ENCODE measurements at places on chromosomes 3 and 15.

DNA sequence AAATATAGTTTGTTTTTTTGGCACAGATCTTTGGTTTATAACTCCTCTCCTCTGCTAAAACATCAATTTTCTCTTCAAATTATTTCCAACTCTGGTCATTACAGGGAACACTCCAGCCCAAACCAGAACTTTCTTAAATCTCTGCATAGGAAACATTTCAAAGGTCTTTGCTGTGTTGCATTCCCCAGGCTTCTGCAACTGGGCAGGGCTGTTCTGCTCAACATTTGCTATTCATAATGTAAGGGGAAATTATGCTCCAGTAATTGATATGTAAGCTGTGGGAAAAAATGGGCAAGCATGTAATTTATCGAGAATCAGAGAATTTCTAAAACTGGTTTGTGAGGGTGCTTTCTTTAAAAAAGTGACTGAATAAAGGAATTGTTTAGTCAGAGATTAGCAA, 410.4 kb downstream of the TUSC7 start:
- DNase-seq, result no peak

DNA sequence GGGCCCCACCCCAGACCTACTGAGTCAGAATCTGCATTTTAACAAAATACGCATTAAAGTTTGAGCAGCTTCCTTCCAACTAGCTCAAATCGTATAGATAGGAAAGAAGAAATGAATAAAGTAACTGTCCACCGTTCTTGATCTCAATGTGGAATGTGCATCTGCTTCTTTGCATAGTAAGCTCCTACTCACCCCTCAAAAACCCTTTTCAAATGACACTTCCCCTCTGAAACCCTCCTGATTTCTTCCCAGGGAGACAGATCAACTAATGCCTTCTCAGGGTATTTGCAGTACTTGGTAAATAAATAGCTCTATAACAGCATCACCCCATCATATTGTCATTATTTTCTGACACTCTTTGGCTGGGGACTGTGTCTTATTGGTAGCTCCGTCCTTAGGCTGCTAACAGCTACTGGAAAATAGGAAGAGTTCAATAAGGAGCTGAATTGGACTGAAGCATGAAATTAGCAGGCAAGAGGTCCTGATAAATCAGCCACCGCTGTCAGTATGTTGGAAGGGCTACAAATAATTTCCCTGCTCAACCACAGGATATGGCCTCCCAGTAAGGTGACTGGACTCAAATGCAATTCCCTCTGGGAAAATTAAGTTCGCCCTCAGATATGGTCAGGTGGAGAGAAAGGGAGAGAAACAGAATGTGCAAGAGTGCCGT, 10.2 kb downstream of the OXTR start:
- no peak for DNase-seq

- DNase-seq, result no peak
These were observed 17.4 kb upstream of the KCNMB2 start for GRCh38 chr3:178518660-178519396.

GRCh38 chr3:141006344-141006743, 44.8 kb upstream of the SPSB4 start:
- DNase-seq, result no peak

GRCh38 chr15:25345943-25346342, 92.9 kb downstream of the UBE3A start:
- peak; percentile 27 for DNase-seq

GRCh38 chr15:55588070-55588814, at the start of gene PYGO1:
Gene PYGO1, minus strand, starts transcription at chr15:55588345. Its CDS starts 462 bp downstream, at chr15:55587883.
- peak; percentile 58 for DNase-seq

GRCh38 chr3:30602946-30603345, 3.5 kb upstream of the TGFBR2 start:
- no peak for DNase-seq

DNA sequence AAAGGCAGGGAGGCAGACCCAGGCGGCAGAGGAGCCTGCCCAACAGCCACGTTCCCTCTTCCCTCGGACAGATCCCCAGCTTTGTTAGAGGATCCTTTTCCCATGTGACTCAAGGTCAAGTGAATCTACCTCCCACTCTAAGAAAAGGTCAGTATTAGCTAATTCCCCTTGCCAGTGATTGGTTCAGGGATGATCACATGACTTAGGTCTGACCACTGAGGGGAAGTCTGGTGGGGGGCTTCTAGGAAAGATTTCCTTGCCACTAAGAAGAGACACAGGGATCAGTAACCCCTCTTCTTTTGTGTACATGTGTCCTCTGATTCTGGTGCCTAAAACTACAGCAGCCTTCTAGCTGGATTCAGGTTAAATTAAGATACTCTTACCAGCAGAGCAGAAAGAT, 266.3 kb upstream of the NSMCE3 start:
- no peak for DNase-seq

- no peak for DNase-seq
These were observed 1.3 kb downstream of the RAD51 start for GRCh38 chr15:40696228-40696627.

DNA sequence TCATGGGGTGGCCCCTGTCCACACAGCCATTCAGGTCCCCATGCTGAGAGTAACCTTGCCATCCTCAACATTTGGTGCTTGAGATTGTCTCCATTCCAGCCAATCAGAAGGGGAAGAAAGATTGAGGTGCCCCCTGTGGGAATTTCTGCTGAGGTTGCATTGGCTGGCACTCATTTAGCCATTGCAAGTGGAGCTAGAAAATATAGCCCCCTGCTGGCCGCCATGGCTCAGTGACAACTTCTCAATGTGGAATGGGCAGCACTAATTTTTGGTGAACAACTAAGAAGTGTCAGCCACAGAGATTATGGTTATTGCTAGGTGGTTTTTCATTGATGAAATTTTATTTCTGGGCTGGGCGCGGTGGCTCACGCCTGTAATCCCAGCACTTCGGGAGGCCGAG, 22.0 kb downstream of the COL6A6 start:
- peak; percentile 64 for DNase-seq

DNA sequence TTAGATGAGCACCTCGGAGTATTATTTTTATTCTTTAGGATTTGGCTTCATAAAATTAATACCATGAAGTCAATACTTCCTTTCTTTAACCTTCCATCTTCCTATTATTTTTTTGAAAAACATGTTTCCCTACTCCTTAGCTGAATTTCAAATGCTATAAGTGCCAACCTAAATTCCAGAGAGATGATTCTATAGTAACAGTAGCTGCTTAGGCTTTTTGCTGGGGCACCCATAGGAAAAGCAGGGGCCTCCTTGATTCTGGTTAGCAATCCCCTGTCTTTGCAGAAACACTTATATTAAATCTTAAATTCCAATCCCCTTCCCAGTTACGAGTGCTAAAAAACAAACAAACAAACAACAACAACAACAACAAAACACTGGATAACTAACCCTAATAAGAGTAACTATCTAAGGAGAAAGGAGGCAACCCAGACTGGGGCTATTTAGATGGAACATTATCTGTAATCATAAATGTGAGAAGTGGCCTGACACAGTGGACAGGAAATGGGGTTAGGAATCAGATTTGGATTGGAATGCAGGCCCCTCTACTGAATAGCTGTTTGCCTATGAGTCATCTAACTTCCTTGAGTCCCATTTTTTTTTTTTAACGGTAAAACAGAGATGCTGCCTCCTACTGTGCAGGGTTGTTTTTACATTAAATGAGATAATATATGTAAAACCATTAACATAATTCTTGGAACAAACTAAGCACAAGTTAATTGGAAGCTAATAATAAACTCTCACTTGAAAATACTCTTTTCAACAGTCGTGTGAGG, 148.1 kb downstream of the WDR72 start:
- peak; percentile 2 for DNase-seq

GRCh38 chr3:160553827-160554226, 11.5 kb downstream of the KPNA4 start:
- no peak for DNase-seq

GRCh38 chr3:111571907-111572460, 23.2 kb downstream of the ZBED2 start:
- DNase-seq, result no peak

DNA sequence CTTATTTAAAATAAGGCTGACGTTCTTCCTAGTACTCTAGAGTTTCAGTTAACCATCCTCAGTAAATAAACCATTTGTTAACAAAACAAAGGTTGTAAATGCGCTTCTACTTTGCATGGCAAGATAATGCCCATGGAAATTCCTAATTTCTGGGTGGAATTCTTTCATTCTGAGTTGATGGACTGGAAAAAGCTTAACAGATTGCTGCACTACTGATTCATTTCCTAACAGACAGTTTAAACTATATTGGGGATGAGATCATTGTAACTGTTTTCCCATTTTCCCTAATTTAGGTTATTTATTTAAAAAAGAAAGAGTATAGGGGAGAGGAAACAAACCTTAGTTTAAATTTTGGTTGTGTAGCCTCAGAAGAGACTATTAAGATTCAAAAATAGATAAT, 342.2 kb downstream of the NLGN1 start:
- no peak for DNase-seq

DNA sequence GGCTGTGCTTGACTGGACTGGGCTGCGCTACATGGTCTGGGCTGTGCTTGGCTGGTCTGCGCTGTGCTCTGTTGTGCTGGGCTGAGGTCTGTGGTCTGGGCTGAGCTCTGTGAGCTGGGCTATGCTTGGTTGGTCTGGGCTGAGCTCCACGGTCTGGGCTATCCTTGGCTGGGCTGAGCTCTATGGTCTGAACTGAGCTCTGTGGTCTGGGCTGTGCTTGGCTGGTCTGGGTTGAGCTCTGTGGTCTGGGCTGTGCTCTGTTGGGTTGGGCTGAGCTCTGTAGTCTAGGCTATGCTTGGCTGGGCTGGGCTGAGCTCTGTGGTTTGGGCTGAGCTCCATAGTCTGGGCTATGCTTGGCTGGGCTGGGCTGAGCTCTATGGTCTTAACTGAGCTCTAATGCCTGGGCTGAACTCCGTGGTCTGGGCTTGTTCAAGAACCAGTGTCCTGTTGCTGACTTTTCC, 92.0 kb downstream of the PLXNA1 start:
- DNase-seq, result peak; percentile 76

- DNase-seq, result no peak
These were observed 20.5 kb upstream of the CCDC54 start for GRCh38 chr3:107356706-107357105.

DNA sequence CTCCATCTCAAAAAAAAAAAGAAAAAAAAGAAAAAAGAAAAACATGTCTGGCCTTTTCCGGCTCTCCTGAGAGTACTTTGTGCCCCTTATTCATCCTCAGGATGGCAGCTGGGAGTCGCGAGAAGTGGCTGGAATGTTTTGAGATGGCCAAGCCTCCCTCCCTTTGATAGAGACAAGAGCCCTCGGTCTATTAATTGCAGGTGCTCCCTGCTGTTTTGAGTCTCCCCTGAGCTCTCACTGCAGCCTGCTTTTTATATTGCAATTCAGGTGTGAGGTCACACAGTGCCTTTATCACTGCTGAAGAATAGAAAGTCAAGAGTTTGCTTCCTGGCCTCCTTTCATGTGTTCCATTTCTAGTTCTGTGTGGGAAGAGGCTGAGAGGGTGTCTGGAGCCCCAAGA, 10.9 kb downstream of the CA12 start:
- no peak for DNase-seq

DNA sequence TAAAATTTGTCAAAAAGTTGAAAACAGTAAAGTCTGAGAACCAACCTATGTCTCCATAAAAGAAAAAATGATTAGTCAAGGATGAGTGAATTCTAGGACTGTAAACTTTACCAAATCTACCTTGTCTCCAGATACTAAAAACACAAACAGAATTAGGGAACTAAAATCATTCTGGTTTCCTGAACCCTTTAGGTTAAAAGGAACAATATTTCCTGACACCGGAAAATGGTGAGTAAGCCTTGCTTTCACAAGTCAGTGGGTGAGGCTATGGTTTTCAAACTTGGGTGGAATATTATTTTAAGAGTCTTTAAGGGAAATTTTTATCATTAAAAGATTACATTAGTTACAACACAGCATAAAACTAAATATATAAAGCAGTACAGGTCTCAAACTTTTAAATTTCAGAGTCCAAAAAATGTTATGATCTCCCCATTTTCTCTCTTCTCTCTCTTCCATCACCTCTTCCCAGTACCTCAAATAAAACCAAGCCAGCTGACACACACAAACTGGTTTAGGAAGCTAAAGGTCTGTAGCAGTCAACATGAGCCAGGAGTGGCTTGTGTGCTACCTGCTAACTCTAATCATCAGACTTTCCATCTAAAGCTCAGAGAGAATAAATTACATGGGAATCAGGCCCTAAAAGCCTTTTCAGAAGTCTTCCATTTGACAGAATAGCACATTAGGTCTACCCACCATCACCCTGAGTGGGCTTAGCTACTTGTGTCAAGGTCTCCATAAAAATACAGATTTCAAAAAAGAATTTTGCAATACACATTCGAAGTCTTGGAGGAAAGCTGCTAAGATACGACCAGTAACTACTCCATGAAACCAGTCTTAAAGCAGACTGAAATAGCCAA, 2.2 kb downstream of the SLC12A6 start:
- peak; percentile 74 for DNase-seq

DNA sequence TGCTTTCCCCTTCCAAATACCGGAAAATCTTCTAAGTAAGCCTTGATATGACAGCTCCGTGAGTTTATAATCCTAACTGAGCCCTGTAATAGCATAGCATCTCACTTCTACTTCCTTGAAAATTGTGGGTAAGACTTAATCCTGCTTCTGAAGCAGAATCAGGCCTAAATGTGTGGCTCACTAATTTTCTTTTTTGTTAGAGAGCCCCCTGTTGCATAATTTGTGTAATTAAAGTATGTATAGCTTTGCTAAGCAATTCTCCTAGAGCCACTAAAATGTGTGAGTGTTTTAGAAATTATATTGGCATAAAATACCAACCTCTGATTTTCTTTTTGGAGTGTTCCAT, 304.4 kb downstream of the FGF12 start:
- DNase-seq, result peak; percentile 27

GRCh38 chr3:18066899-18067582, 324.6 kb upstream of the TBC1D5 start:
- DNase-seq, result no peak

GRCh38 chr3:8757551-8758518, 11.6 kb downstream of the OXTR start:
- DNase-seq, result peak; percentile 64

- no peak for DNase-seq
These were observed 178.5 kb downstream of the SMAD6 start for GRCh38 chr15:66880380-66881155.

DNA sequence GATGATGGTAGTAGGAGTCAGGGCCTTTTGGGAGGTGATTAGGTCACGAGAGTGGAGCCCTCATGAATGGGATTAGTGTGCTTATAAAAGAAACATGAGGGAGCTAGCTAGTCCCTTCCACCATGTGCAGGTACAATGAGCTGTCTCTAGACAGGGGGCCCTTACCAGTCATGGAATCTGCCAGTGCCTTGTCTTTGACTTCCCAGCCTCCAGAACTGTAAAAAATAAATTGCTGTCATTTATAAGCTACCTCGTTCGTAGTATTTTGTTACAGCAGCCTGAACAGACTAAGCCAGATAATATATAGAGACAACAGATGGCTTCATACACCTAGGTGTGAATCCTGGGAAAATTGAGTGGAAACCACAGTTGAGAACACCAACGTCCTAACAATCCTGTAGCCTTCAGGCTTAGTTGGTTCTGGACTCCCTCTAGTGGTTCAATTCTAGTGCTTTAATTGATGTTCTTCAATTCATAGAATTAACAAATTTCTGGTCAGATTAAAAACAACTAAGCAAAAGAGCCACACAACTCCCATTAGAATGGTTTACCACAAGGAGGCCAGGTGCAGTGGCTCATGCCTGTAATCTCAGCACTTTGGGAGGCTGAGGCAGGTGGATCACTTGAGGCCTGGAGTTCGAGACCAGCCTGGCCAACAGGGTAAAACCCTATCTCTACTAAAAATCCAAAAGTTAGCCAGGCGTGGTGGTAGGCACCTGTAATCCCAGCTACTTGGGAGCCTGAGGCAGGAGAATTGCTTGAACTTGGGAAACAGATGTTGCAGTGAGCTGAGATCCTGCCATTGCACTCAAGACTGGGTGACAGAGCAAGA, 21.3 kb upstream of the GATM start:
- peak; percentile 77 for DNase-seq
